ENCODE measurements at places on chromosomes 12 and 14. TPM values are rescaled to one million over a fixed set of nuclear protein-coding genes. Genes with fewer than 3 reads are reported as not detected.

The TMEM233 gene
- total RNA-seq, result 0.10 TPM

The VRK1 gene
- 13.0 TPM for total RNA-seq

The FAM90A1 gene
- total RNA-seq, result 0.42 TPM

The CCDC196 gene
- total RNA-seq, result 0.82 TPM

DNA sequence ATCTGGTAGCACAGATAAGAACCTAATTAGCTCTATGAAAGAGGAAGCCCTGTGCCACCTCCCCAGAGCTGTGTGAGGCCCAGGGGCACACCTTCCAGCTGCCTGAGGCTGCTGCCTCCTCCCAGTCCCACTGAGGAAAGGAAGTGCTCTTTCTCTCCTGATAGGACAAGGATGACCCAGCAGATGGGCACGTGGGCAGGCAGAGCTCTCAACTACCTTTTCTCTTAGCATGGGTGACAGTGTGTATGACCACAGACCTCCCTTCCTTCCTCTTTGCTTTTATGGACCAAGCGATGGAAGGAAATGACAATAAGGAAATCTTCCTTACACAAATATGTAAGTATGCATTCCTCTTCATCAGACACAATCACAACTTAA lies 127.6 kb upstream of the AMIGO2 start:
- no peaks in the 10 kb centered on the region for H3K36me3 ChIP-seq
- H3K27me3 ChIP-seq, result no peaks in the 10 kb centered on the region
- no peaks in the 10 kb centered on the region for H3K4me1 ChIP-seq
- H3K4me3 ChIP-seq, result no peak overlapping the region
- DNase-seq, result peak; percentile 58

- peaks cover 6% of the 10 kb centered on the region for H3K4me1 ChIP-seq
- no peaks in the 10 kb centered on the region for H3K36me3 ChIP-seq
- no peaks in the 10 kb centered on the region for H3K27me3 ChIP-seq
- peak overlapping the region; percentile 52 for H3K27ac ChIP-seq
Observed at GRCh38 chr12:124884587-124885438, 21.1 kb upstream of the SCARB1 start.

DNA sequence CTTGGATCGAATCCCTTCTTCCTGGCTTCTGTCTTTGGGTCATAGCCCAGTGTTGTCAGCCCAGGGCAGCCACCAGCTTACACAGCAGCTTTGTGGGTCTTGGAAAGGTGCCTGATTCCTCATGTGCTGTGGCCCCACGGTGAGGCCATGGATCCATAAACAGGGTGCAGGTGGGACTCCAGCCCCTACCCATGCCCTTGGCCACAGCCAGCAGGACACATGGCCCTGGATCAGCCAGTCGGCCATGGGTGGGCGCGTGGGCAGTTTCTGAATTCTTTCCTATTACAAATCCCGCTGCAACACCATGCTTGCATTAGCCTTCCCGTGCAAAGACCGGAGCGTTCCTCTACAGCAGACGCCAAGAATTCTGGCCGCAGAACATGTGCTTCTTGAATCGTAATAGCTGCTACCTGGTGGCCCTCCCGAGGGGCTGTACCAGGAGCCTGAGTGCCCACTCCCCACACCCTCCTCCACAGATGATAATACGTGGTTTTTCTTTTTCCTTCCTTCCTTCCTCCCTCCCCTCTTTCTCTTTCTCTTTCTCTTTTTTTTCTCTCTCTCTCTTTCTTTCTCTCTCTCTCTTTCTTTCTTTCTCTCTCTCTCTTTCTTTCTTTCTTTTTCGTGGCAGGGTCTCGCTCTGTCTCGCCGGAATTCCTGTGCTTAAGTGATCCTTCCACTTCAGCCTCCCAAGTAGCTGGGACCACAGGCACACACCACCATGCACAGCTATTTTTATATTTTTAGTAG lies 2.9 kb upstream of the MMP17 start:
- H3K27ac ChIP-seq, result no peak overlapping the region
- H3K36me3 ChIP-seq, result no peaks in the 10 kb centered on the region
- peaks cover 27% of the 10 kb centered on the region for H3K27me3 ChIP-seq
- H3K4me3 ChIP-seq, result no peak overlapping the region
- DNase-seq, result no peak

DNA sequence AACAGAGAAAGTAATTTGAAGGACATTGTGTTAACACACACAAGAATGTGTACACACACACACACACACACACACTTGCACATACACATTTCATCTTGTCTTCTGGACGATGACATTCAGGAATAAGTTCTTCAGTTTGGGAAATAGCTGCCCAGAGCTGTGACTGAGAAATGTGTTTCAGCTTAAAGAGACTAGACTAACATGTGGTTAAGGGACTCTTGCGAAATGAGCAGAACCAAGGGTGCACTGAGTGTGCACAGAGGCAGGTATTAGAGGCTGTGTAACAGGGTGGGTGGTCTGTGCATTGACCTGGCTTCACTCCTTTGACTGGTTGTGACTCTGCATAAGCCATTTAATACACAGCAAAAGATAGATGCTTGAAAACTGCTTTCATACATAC lies 29.4 kb upstream of the KCNA5 start:
- no peaks in the 10 kb centered on the region for H3K27me3 ChIP-seq
- H3K4me3 ChIP-seq, result no peak overlapping the region
- H3K27ac ChIP-seq, result no peak overlapping the region

- DNase-seq, result peak; percentile 68
- H3K27ac ChIP-seq, result peak overlapping the region; percentile 58
- no peaks in the 10 kb centered on the region for H3K4me1 ChIP-seq
Observed at GRCh38 chr12:64780531-64781279, 21.5 kb upstream of the GNS start.

DNA sequence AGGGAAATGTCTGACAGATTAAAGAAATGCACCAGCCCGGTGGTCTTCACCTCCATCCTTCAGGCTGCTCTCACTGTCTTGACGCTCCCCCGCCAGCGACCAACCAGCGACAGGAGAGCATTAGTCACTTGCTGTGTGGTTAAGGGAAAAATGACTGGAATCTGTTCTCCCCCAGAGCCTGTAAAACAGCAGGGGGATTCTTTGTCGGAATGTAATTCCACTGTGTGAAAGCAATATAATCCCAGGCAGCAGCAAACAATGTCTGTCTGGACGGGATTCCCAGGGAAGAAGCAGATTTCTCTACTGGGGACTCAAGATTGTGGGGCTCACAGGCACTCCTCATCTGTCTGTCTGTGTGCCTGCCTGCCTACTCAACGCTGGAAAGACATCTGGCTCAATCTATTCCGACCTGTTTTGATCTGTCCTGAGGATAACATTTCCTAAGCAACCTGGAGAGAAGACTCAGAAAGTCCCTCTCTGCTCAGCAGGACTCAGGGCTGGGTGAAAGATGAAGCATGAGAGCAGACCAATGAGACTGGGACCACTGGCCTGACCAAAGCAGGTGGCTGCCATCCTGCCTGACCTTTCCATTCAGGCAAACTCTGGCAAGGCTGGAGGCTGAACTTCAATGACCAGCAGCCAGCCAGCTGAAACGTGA lies 54.6 kb downstream of the NUAK1 start:
- no peak overlapping the region for H3K4me3 ChIP-seq
- H3K36me3 ChIP-seq, result no peaks in the 10 kb centered on the region
- H3K27me3 ChIP-seq, result no peaks in the 10 kb centered on the region
- H3K27ac ChIP-seq, result no peak overlapping the region
- no peaks in the 10 kb centered on the region for H3K4me1 ChIP-seq
- DNase-seq, result no peak

- H3K36me3 ChIP-seq, result peaks cover 15% of the 10 kb centered on the region
- no peak for DNase-seq
Observed at GRCh38 chr14:68885226-68886108, 92.6 kb upstream of the ZFP36L1 start.

DNA sequence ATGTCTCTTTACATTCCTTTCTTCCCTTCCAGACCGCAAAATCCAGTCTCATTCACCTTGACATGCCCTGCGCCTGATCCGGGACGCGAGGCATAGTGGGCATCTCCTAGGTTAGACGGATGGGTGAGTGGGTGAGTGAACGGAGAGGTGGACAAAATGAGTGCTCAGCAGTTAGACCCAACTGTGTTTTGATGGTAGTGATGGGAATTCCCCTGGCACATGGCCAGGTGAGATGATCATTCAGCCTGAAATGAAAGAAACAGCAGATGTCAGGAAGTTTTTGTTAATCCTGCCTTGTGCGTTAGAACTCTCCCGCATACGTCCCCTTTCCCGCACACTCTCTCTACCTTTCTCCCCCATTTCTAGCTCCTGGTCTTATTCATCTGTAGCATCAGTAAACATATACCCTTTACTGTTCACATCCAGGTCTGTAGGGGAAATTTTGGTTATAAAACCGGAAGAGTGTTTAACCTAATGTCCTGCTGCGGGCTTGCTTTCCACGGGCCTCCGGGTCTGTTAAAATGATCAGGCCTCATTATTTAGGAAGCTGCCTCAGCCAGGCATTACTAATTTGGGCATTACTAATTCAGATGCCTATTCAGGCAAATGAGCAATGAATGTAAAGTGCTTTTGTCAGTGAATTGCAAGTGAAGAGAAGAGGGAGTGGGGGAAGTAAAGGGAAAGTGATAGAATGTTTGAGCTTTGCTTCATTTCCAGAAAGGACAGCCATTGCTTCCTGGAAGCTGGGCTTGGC lies 172.8 kb downstream of the ETV6 start:
- H3K4me1 ChIP-seq, result peaks cover 7% of the 10 kb centered on the region
- H3K4me3 ChIP-seq, result no peak overlapping the region
- no peak for DNase-seq

- peak within 1 kb of the TSS; percentile 64 for H3K27ac ChIP-seq
- peak within 1 kb of the TSS; percentile 97 for H3K4me3 ChIP-seq
- peak; percentile 97 for DNase-seq
- no peaks in the 10 kb centered on the region for H3K36me3 ChIP-seq
- H3K4me1 ChIP-seq, result peaks cover 3% of the 10 kb centered on the region
Observed at GRCh38 chr12:104986022-104986941, at the start of gene NOPCHAP1. NOPCHAP1 (plus strand) TSS chr12:104986316; CDS start chr12:104986353, 37 bp downstream.

DNA sequence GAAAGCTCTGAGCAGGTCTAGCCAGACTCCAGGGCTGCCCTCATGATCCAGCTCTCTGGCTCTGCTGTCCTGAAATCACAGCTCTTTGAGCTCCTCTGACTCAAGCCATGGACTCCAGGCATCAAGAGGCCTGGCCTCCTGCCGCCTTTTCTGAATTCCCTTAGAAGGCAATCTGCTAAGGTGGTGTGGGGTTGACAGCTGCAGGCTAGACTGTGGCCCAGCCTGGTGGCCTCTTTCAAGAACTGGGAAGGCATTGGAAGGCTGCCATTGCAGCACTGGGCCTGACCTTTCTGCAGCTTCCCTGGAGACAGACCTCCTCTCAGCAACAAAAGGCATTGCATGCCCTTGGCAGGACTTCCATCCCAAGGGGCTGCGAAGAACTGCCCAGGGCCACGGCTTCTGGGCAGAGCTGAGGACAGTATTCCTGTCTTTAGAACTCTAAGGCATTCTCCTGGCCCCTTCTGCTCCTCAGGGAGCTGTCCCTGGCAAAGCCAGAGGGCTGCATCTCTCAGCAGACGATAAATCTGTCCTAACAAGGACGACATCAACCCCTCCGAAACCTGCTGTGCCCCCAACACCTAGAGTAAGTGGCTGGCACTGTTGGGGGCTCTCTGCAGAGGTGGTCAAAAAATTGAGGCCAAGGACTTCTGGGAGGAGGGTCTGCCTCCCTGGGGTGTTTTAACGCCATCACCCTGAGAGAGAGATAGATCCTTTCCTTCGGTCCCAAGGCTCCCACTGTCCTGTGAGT lies 115.6 kb downstream of the RBM19 start:
- no peaks in the 10 kb centered on the region for H3K4me1 ChIP-seq
- H3K27me3 ChIP-seq, result no peaks in the 10 kb centered on the region
- no peak overlapping the region for H3K4me3 ChIP-seq
- DNase-seq, result no peak

DNA sequence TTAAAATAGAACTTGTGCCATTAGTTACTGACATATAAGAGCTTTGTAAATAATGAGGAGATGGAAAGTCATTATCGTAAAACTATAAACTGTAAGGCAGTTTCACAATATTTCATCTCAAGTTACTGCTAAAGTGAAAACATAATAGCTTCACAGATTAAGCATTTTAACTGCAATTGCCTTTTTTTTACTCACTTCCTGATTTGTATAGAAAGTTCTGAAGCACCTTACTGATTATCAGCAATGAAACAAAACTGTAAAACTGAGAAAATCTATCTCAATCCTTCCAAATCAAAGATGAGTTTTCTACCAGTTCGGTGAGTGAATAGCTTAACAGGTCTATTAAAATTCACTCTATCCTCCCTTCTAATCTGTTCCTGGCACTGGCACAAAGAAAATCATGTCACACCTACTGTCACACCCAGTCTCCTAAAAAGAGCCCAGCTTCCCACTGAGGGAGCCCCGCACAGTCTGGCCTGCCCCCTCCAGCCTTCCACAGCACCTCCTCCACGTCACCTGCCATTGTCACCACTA lies 161.4 kb upstream of the ABCD2 start:
- no peak overlapping the region for H3K27ac ChIP-seq
- no peaks in the 10 kb centered on the region for H3K27me3 ChIP-seq
- peak; percentile 32 for DNase-seq
- H3K36me3 ChIP-seq, result no peaks in the 10 kb centered on the region
- no peak overlapping the region for H3K4me3 ChIP-seq

- H3K4me1 ChIP-seq, result no peaks in the 10 kb centered on the region
- H3K27me3 ChIP-seq, result no peaks in the 10 kb centered on the region
- DNase-seq, result no peak
- H3K36me3 ChIP-seq, result no peaks in the 10 kb centered on the region
- H3K27ac ChIP-seq, result no peak overlapping the region
- no peak overlapping the region for H3K4me3 ChIP-seq
Observed at GRCh38 chr12:86193931-86194330, 62.3 kb downstream of the MGAT4C start.

- H3K4me1 ChIP-seq, result no peaks in the 10 kb centered on the region
- H3K4me3 ChIP-seq, result no peak overlapping the region
- H3K36me3 ChIP-seq, result no peaks in the 10 kb centered on the region
- no peak overlapping the region for H3K27ac ChIP-seq
Observed at GRCh38 chr14:99589031-99589441, 15.0 kb downstream of the CCDC85C start.

DNA sequence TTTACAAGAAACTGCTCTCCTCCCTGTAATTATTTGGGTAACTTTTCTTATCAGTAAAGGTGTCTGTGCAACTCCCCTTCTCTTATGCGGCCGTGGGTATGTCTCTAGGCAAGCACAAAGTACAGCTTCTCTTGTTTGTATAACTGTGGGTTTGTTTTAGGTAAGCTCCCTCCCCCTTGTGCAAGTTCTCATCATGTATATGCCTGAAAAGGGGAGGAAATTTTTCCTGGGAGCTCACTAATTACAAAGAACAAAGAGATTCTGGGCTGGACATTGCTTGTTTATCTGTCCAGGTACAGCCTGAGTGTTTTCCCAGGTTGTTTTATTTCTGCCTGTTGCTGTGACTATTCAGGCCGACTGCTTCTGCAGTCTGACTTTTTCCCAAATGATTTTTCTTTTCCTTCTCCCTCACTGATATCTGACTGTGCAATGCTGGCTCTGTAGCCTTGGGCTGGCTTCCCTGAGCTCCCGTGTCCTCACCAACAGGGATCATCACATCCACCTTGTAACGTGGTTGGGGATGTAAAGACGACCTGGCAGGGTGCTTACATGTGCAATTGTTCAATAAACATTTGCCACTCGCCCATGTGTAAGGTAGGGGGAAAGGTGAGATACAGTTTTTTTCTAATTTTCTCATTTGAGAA lies 916.5 kb downstream of the AACS start:
- H3K27me3 ChIP-seq, result no peaks in the 10 kb centered on the region
- no peak for DNase-seq
- H3K4me1 ChIP-seq, result no peaks in the 10 kb centered on the region
- no peak overlapping the region for H3K4me3 ChIP-seq
- H3K27ac ChIP-seq, result no peak overlapping the region
- H3K36me3 ChIP-seq, result no peaks in the 10 kb centered on the region

GRCh38 chr12:18250313-18250916 lies 10.9 kb upstream of the PIK3C2G start:
- DNase-seq, result peak; percentile 38
- no peaks in the 10 kb centered on the region for H3K27me3 ChIP-seq
- no peak overlapping the region for H3K27ac ChIP-seq
- H3K4me3 ChIP-seq, result no peak overlapping the region
- no peaks in the 10 kb centered on the region for H3K4me1 ChIP-seq
